ENCODE measurements at places on chromosomes 2 and 18. TPM values are rescaled to one million over a fixed set of nuclear protein-coding genes. Genes with fewer than 3 reads are reported as not detected.

Gene ITGA4
- 1.4 TPM for total RNA-seq

Gene ABCA12
- 0.23 TPM for total RNA-seq

Gene UGT1A4
- not detected for total RNA-seq

Gene PLCL1
- total RNA-seq: not detected

Measured in A549 treated with AZD2906 at 1 μM for 4 hours (cell line).